Effector memory CD4-positive, alpha-beta T cell (primary cell): ENCODE measurements at places on chromosomes 11 and 22.

- DNase-seq: no peak
These were observed 30.7 kb downstream of the ME3 start for GRCh38 chr11:86641537-86642261.

DNA sequence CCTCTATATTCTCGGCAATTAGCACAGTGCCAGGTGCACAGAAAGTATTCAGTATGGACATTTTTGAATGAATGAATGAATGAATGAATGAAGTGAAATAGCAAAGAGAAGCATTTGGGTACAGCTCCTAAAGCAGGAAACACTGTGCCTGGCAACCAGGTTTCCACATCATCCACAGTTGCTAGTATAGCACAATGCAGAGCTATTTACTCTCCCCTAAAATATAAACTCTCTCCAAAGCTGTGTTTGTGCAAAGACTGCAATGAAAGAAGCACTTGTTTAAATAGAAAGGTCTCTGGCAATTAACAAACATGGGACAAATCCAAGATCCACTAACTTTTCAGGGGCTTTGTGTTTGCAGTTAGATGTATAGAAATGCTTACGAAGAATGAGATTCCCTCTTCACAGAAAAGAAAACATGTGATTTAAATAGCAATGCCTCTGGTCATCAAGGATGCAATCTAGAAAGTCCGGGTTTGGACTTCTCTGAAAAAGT lies 103.0 kb upstream of the OPCML start:
- DNase-seq: no peak

- DNase-seq: peak; percentile 36
These were observed 2.3 kb downstream of the ADORA2A start for GRCh38 chr22:24429411-24430365.

DNA sequence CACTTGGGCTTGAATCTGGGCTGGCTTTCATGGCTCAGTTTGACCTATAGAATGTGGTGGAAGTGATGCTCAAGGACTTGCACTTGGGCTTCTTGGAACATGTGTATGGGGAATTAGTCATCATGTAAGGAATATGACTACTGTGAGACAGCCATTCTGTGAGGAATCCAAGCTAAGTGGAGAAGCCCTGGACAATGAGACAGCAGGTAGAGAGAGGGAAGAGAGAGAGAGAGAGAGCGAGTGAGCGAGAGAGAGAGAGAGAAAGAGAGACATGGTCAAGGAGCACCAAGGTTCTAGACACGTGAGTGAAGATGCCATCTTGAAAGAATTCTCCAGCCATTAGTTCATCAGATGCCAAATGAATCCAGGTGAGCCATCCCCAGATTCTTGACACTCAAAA lies 261.6 kb upstream of the SORL1-AS1 start:
- DNase-seq: no peak

GRCh38 chr22:23548501-23549197 lies 31.4 kb downstream of the IGLL1 start:
- no peak for DNase-seq

DNA sequence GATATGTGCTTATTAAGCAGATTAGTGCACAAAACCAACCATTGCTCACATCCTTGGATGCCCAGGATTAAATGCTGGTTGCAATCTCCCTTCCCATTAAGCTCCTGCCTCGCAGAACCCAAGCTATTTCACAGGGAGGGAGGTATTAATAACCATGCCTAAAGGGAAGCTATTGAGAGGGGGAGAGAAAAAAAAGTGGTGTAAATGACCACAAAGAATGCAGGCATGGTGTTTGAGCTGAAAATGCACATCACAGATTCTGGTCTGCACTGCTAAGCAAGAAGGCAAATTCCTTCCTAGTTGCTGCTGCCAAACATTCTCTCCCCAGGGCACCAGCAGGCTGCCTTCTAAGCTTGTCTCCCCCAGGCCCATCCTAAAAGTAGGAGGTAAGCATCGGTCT lies 92.0 kb upstream of the ISX start:
- DNase-seq: no peak

- peak; percentile 97 for DNase-seq
These were observed at the start of gene RPLP2 for GRCh38 chr11:809287-810039. TSS of gene RPLP2 (plus strand) at chr11:809967. CDS start at chr11:810235, 268 bp downstream.

DNA sequence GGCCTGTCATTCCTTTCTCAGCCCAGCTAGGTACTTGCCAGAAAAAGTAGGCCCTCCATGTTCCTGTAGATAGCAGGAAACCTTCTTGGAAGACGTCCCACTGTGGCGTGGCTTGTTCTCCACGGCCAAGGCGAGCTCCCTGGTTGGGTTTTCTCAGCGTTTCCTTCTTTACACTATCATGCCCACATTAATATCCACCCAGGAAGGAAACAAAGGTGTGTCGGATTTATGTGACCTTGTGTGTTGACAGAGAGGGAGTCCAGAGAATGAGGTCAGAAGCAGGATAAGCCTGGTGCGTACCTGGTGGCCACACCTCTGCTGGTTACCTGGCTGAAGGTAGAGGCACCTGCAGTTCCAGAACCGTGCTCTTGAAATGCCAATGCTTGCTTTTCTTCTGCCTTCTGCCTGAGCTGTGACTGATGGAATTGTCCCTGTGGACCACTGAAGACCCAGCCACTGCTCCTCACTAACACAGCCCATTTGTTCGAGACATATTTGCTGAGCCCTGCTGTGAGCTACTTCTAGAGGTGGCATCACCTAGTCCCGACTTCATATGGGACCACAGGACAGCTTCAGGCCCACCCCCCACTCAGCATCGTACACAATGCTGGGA lies 7.9 kb downstream of the ASPHD2 start:
- DNase-seq: no peak

- no peak for DNase-seq
These were observed 56.1 kb downstream of the KIAA1671 start for GRCh38 chr22:25008666-25009065.

- DNase-seq: no peak
These were observed 423 bp upstream of the RTN3 start for GRCh38 chr11:63680834-63681320.

GRCh38 chr11:67648796-67649613 lies 1.5 kb downstream of the ACY3 start:
- no peak for DNase-seq

- no peak for DNase-seq
These were observed 53.6 kb downstream of the PDHX start for GRCh38 chr11:34970033-34970432.

GRCh38 chr22:26898946-26899605 lies 241.7 kb downstream of the MIAT start:
- DNase-seq: no peak

GRCh38 chr11:11845071-11845470 lies 3.3 kb downstream of the USP47 start:
- DNase-seq: no peak

GRCh38 chr11:32309530-32310213 lies 125.7 kb downstream of the WT1 start:
- DNase-seq: no peak

DNA sequence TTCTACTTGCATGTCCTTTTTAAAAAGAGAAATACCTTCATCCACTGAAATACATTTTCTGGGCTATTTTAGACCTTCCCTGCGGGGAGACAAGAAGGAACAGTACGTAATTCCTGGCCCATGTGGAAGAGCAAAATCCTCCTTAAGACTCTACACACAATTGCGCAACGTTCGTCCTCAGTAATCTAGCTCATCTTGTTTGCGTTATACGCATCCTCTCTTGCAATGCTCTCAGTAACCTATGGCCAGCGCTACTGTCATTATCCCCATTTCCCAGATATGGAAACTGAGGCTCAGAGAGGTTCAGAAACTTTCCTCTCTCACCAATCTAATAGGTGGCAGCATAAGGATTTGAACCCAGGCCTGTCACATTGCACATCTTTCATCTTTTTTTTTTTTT lies 54.6 kb downstream of the RPUSD4 start:
- DNase-seq: no peak

- DNase-seq: no peak
These were observed 1813.1 kb upstream of the RAG2 start for GRCh38 chr11:38411149-38411548.

GRCh38 chr11:110478410-110478809 lies 48.7 kb downstream of the FDX1 start:
- DNase-seq: no peak

DNA sequence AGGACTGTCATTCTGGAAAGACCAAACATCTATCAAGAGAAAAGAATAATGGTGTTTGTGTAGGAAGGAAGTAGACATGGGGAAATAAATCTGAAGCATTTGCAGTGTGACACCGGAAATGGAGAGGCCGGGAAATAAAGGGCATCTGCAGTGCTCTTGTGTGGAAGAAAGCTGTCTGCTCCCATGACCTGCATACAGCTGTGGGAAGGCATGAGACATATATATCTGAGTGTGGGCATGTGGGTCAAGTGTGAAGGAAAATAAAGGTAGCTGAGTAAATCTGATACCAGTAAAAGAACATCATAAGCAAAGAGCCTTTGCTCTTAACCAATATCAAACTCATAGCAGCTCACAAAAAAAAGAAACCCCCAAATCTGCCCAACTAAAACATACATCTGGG lies 72.1 kb upstream of the OR5AK2 start:
- DNase-seq: no peak

GRCh38 chr11:128924104-128924503 lies 18.6 kb downstream of the TP53AIP1 start:
- no peak for DNase-seq

- DNase-seq: no peak
These were observed 534 bp downstream of the RBFOX2 start for GRCh38 chr22:36027935-36028645.

DNA sequence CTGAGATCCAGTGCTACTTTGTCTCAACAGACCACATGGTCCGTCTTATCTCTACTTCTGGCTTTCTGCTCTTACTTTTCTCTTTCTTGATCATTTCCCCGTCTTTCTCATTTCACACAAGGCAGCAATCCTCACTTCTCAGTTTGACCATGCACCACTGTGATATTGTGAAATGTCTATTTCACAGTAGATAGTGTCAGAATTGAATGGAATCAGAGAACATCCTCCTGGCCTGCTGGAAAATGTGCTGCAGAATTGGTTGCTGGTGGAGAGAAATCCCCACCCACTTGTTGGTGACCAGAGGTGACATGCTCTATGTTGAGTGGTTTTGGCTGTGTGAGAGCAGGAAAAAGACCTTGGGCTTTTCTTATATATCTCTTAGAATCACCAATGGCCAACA lies 57.8 kb upstream of the RCN1 start:
- no peak for DNase-seq

DNA sequence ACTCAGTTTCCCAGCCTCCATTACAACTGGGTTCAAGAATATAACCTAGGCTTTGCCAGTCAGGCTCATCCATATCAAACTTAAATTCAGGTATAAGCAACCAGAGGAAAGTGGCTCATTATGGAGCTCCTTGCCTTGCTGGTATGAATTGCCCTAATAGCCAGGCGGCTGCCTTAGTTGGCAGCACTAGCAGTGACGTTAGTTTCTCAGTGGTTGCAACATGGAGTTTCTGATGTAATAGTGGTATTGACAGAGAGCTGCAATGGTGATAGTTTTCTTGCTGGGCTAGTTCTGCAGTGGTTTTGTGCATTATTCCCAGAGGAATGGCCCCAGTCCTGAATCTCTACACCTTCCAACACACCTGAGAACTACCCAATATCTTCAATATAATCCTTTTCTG lies 3.8 kb upstream of the TMEM123 start:
- DNase-seq: no peak

- DNase-seq: no peak
These were observed 1288.6 kb upstream of the CNTN5 start for GRCh38 chr11:97732011-97732632.

DNA sequence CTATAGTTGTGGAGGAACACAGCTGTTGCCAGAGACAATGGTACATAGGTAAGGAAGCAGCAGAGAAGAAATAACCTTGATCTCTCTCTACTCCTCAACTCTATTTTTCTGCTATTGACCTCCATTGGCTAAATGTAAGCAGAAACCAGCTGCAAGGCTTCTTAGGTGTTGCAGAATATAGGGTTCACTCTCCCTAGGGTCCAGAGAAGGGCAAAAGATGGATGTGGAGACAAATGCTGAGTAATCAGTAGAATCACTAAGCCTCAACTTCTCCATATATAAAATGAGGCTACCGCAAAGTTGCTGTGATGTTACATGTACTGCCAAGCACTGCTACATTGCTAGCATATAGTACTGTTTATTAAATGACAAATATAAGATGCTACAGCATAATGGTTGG lies 120.6 kb downstream of the PDE3B start:
- no peak for DNase-seq

GRCh38 chr11:117796872-117797529 lies at the start of gene DSCAML1:
TSS of gene DSCAML1 (minus strand) at chr11:117797216. CDS start at chr11:117797079, 137 bp downstream.
- DNase-seq: no peak

DNA sequence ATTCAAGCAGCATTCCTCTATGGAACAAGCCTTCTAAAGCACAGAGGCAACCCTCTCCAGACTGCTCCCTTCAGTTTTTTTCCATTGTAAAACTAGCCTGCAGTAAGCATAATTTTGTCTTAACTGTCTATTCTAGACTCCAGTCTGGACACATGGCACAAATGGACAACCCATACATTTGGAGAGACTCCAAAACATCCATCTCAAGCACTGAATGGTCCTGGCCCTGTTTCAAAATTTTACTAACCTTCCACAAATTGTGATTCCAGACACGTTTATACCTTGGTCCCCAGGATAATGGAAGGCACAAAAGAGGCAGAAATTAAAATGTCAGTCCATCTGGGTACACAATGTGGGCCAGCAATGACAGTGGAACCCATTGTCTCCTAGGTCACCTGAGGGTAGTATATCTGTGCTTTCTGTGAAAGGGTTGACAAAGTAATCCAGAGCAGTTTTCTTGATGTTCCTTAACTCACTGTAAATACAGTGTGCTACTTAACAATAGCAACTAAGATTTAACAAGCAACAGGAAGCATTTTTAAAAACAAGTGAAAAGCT lies 16.2 kb upstream of the SESN3 start:
- DNase-seq: no peak

- peak; percentile 28 for DNase-seq
These were observed 3.1 kb downstream of the ILK start for GRCh38 chr11:6606471-6607189.

- DNase-seq: no peak
These were observed 2.0 kb upstream of the NLRX1 start for GRCh38 chr11:119166368-119167076.

- DNase-seq: no peak
These were observed 9.4 kb upstream of the OMP start for GRCh38 chr11:77093056-77093891.
